ENCODE measurements at places on chromosomes 7 and 10. TPM values are rescaled to one million over a fixed set of nuclear protein-coding genes. Genes with fewer than 3 reads are reported as not detected.

The NEBL gene
- 0.33 TPM for total RNA-seq

The C7orf33 gene
- total RNA-seq: not detected

The TUBAL3 gene
- not detected for total RNA-seq

The EPHA1 gene
- under 0.01 TPM for total RNA-seq

The SLC18A3 gene
- not detected for total RNA-seq

The LRIT1 gene
- total RNA-seq: not detected

The SPAG6 gene
- under 0.01 TPM for total RNA-seq

The SFXN4 gene
- 17.7 TPM for total RNA-seq

The PLEKHA1 gene
- 9.5 TPM for total RNA-seq

The WNT2 gene
- total RNA-seq: 3.9 TPM

The C10orf62 gene
- total RNA-seq: not detected

The ACSM6 gene
- not detected for total RNA-seq

The CROT gene
- 23.0 TPM for total RNA-seq

The INMT gene
- 75.8 TPM for total RNA-seq

The HMX2 gene
- not detected for total RNA-seq

The ACTL6B gene
- not detected for total RNA-seq

The PON3 gene
- total RNA-seq: under 0.01 TPM

The SLC16A12 gene
- under 0.01 TPM for total RNA-seq

The ZCWPW1 gene
- total RNA-seq: 2.8 TPM

The FAM25C gene
- not detected for total RNA-seq

The CNPY1 gene
- not detected for total RNA-seq

The PIK3AP1 gene
- total RNA-seq: 0.17 TPM

The CCDC3 gene
- total RNA-seq: 0.26 TPM

The CYP2C19 gene
- not detected for total RNA-seq

The KCNIP2 gene
- total RNA-seq: 0.77 TPM

The PRXL2A gene
- 13.9 TPM for total RNA-seq

The TMEM254 gene
- 5.4 TPM for total RNA-seq

The ATP5F1C gene
- total RNA-seq: 170 TPM

The NEUROD6 gene
- not detected for total RNA-seq

The SH2D4B gene
- total RNA-seq: not detected

The DLX5 gene
- total RNA-seq: not detected

The POM121 gene
- 4.8 TPM for total RNA-seq

The SPDYE2 gene
- not detected for total RNA-seq

The ATRNL1 gene
- total RNA-seq: 0.33 TPM

The PURB gene
- 15.2 TPM for total RNA-seq

The EPHB6 gene
- total RNA-seq: 4.3 TPM

The PRRT4 gene
- total RNA-seq: under 0.01 TPM

The RAMP3 gene
- total RNA-seq: under 0.01 TPM

The TMEM176A gene
- 61.1 TPM for total RNA-seq

The HOXA9 gene
- under 0.01 TPM for total RNA-seq

The PRR15 gene
- total RNA-seq: not detected

The ATP6V0A4 gene
- not detected for total RNA-seq

The SFTPA2 gene
- total RNA-seq: not detected

The TMEM243 gene
- total RNA-seq: 25.6 TPM
